ENCODE measurements at places on chromosomes 11 and 22.

GRCh38 chr11:68373815-68374501 lies 61.6 kb downstream of the LRP5 start:
- no peak for DNase-seq

- DNase-seq, result no peak
Measured at GRCh38 chr11:36510594-36510942, 496 bp upstream of the TRAF6 start.

GRCh38 chr11:116697639-116698038 lies 75.1 kb downstream of the BUD13 start:
- DNase-seq, result no peak

DNA sequence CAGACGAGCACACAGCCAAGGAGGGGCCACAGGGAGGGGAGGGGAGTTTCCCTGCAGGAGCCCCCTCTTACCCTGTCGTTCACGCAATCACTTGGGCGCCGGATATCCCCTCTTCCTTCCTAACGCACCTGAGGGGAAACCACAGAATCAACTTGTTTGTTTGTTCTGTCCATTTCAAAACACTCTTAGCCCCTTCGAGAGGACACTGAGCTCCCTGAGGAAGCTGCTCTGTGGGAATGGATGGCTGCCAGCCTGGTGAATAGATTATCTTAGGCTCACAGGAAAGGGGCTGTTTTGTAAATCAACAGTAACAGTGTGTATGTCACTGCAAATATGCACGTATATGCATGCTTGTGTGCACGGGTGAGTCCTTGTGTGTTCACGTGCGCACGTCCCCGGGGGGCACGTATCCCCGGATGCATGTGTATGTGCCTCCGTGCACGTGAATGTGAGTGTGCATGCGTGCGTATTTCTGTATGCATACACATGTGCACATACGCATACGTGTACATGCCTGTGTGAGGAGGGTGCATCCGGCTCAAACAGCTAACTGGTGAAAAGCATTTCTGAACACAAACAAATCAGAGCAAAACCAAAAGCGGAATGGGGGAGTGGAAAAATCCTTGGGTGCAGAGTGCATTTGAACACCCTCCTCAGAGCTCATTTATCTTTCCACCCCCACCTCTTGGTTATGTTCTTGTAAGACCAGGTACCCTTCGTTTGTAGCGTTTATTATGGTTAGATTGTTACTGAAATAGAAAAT lies 7.2 kb downstream of the ARSA start:
- DNase-seq, result no peak

DNA sequence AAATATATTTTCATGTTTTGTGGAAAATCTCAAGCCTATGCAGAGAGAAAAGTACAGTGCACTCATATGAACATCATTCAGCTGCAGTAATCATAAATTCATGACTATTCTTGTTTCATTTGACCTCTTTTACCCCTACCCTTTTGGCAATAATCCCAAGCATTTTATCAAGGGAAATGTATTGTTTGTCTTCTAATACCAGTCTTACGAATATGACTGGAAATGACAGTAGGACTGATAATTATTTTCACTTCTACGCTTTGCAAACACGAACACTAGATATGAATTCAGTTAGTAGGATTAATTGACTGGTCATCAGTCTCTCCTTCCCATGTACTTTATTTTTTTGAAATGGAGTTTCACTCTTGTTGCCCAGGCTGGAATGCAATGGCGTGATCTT lies 90.3 kb downstream of the MTMR3 start:
- no peak for DNase-seq

DNA sequence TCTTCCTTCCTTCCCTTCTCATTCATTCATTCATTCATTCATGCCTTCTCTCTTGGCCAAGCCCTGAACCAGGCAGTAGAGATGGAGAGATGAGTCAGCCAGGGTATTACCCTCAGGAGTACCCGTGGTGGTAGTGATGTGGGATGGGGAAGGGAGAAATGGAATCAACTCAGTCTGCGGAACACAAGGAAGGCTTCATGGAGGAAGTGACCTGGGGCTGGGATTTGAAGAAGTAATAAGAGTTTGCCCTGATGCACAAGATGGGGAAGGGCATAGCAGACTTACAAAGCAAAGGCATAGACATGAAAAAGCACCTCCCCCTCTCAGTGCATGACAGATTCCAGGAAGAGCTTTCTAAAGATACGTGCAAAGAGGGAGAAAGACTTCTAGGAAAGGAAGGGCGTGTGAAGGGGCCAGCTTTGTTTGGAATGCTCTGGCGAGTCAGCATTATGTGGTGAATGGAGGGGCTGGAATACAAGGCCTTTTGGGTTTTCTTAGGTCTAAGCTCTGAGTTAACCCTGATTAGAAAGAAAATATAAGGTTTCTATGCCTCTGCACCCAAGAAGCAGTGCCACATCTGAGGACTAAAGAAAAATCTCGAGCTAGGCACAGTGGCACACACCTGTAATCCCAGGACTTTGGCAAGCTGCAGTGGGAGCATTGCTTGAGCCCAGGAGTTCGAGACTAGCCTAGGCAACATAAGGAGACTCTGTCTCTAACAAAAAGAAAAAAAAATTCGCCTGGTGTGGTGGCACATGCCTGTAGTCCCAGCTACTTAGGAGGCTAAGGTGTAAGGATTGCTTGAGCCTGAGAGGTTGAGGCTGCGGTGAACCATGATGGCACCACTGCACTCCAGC lies 36.4 kb upstream of the ACER3 start:
- DNase-seq, result no peak

DNA sequence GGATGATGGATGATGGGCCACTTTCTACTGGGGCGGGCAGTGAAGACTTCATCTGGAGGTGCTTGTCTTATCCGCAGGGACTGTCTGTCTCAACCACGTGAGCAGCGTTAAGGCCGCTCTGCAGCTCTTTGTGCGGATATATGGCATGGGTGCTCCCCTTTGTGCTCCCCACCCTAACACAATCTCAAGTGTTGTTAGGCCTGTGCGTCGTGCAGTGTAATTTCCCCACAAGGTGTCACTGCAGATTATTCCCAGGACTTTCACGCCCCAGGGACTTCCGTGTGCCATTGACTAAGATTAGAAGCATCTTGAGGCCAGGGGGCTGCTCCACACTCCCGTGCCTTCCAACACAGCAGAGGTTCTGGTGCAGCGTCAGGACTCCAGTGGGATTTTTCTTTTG lies 65.3 kb downstream of the TBC1D22A start:
- no peak for DNase-seq

DNA sequence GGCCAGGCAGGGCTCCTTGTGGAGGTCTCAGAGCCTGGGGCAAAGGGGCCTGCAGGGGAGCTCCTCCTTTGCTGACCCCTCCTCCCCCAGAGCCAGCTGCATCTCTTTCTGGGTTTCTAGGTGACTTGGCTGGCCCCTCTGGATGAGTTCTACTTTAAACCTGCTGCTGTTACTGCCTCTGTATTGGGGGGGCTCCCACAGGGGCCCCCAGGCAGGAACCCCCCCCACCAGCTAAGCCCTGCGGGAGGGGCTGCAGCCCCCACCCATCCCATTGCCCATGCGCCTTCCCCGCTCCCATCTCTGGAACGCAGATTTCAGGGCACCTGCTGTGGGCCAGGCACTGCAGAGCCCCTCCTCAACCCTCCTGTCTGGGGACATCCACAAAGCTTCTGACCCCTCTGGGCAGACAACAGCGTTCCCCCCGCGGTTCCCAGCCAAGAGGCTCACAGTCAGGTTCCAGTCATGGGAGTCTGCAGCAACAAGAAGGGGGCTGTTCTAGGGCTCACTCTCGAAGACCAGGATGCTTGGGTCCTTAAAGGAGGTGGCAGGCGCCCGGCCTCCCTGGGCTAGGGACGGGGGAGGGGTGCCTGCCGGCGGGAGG lies 815 bp upstream of the PLCB3 start:
- no peak for DNase-seq

GRCh38 chr11:45100339-45100738 lies 46.1 kb upstream of the PRDM11 start:
- no peak for DNase-seq

DNA sequence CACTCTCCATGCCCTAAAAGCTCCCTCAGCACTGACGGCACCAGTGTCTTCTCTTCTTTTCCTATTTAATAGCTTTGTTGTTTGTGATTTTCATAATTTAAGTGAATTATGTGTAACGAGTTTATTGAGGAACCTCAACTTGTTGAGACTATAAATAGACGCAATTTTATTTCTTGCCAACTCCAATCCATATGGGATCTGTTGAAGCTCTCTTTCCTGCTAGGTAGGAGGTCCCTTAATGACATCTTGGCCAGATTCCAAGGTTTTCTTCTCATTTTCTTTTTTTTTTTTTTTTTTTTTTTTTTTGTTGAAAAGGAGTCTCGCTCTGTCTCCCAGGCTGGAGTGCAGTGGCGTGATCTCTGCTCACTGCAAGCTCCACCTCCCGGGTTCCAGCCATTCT lies 14.2 kb downstream of the RTL6 start:
- DNase-seq, result no peak

DNA sequence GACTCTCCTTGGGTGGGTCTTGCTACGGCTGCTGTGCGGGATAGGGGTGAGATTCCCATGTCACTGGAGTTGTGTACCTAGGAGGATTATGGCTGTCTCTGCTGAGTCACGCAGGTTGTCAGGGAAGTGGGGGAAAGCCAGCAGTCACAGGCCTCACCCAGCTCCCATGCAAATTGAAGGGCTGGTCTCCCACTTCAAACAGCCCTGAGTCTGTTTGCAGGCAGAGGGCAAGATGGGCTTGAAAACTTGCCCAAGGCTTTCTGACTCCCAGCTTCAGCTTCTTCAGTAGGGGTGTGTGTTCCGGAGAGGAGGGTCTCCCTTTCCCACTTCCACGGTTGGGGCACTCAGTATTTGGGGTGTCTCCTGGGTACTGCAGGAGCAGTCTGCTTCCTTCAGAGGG lies 10.9 kb upstream of the SC5D start:
- DNase-seq, result no peak

Data from epithelial cell of proximal tubule (primary cell).